Stomach (tissue), 19 donors: ENCODE measurements at places on chromosomes 1 and 21.

DNA sequence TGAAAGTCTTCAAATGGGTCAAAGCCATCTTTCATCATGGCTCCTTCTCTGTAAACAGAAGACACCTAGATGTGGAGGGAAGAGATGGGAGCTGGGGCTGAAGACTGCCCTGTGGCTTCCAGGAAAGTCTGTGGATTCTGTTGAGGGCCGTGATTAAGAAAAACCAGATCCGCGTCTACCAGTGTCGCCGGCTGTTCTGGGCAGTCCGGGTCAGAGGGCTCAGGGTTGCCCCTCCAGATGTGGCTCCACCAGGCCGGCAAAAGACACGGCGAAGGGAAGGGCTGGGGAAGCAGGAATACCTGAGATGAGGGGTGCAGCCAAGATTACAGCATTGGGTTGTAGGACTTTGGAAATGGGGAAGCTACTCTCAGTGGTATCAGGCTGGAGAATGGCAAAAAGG is 162.6 kb downstream of the RHOU start:
- no peak for DNase-seq

- DNase-seq = peak; percentile 91
Measured at GRCh38 chr21:36719614-36720013, 20.7 kb downstream of the SIM2 start.

- no peak for DNase-seq
Measured at GRCh38 chr1:25055324-25055780, 125.3 kb upstream of the RUNX3 start.

DNA sequence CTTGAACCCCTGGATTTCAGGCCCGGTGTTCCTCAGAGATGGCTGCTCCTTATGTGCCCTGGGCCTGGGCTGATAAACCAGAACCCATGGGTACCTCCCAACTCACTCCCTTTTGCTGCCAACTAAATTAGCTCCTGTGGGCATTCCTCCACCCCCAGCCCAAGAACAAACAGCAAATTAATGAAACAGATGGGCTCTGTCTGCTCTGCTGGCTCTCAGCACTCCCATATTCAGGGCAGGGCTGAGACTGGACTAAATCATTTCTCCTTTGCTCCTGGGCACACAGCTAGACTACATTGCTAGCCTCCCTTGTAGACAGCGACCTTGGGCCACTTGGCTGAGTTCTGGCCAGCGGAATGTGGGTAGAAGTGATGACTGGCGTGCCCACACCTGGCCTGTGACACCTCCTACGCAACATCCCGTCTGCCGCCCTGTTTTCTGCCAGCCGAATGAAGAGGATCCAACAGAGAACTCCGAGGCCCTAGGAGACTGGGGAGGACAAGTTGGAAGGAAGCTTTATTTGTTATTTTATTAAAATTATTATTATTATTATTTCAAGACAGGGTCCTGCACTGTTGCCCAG is 101.9 kb upstream of the DISP3 start:
- DNase-seq = no peak

DNA sequence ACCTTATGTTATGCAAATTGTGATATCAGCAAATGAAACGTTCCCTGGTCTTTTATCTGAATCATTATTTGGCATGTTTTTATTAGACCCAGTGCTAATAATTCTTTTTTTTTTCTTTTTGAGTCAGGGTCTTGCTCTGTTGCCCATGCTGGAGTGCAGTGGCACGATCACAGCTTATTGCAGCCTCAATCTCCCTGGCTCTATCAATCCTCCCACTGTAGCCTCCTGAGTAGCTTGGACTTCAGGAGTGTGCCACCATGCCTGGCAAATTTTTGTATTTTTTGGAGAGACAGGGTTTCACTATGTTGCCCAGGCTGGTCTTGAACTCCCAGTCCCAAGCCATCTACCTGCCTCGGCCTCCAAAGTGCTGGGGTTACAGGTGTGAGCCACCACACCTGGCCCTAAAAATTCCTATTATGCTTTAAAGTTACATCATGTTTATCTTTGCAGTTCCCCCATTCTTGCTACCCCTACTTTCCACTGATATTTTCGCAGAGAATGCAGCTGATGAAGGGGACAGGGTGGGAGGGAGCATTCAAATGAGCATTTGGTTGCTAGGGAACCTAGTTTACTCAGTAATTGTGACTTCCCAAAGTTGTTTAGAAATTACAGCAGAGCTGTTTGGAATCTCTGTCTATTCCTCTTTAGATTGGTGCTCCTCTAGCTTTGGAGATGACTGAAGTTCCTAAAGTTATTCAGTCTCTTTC is 18.4 kb downstream of the C1orf21 start:
- DNase-seq = no peak

DNA sequence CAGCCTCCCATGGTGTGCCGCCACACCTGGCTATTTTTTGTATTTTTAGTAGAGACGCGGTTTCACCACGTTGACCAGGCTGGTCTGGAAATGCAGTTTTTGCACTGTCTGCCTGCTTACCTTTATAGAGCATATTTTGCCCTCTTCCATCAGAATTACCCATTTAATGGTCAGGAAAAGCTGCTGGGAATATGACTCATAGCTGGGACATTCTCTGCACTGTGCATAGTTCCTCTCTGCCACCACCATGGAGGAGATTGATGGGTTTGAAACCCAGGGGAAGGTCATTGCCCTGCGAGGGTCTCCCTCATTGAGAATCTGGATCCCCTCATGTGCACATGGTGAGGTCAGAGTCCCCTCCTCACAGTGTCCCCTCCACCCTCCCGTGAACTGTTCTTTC is 32.1 kb downstream of the MX1 start:
- DNase-seq = no peak

GRCh38 chr21:14942801-14943490 is 121.9 kb downstream of the NRIP1 start:
- DNase-seq = no peak

DNA sequence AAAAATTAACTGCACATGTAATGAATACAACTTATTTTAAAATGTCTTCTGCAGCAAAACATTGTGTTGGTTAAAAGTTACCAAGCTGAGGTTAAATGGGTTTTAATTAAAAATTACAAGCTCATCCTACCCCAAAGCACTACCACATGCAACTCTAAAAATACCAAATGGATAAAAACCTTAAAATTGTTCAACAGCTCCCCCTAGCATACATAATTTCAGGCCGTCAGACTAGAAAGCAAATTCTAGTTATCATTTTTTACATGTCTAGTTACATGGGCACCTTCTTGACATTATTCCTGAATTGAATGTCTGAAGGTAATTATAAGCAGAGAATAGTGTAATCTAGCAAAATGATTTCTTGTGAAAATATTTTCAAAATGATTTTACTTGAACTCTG is 176.5 kb downstream of the C1orf21 start:
- peak; percentile 61 for DNase-seq

GRCh38 chr1:73635021-73635420 is 563.0 kb downstream of the LRRIQ3 start:
- no peak for DNase-seq

GRCh38 chr1:29851691-29852090 is 615.4 kb downstream of the PTPRU start:
- peak; percentile 82 for DNase-seq

GRCh38 chr1:242184955-242185354 is 186.1 kb upstream of the MAP1LC3C start:
- DNase-seq = no peak

DNA sequence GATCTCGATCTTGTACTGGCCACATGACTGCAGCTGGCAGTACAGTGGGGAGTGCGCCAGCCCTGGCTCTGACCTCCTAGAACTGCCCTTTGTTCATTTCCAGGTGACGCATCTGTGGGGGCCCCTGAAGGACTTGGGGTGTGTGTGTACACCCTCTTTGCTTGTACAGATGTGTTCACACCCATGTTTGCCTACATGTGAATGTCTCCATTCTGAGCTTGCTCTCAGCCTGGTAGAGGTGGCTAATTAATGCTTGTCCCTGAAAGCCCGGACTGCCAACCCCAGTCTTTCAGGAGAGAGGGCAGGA is 19.8 kb downstream of the TNFRSF1B start:
- peak; percentile 71 for DNase-seq
